Thoracic aorta (tissue), 2 donors: ENCODE measurements at places on chromosomes 2 and 18. TPM values are rescaled to one million over a fixed set of nuclear protein-coding genes. Genes with fewer than 3 reads are reported as not detected.

Gene NMS
- total RNA-seq = not detected

Gene CD207
- total RNA-seq = 0.27 TPM

Gene TRMT61B
- 6.0 TPM for total RNA-seq

Gene ARHGEF33
- 0.41 TPM for total RNA-seq

Gene LYPD1
- not detected for total RNA-seq

Gene PMS1
- 27.6 TPM for total RNA-seq

Gene DLGAP1
- 19.0 TPM for total RNA-seq

Gene ANKRD62
- total RNA-seq = not detected

- no peaks in the 10 kb centered on the region for H3K27me3 ChIP-seq
- no peak overlapping the region for H3K4me3 ChIP-seq
- H3K4me1 ChIP-seq = no peaks in the 10 kb centered on the region
- no peak overlapping the region for H3K27ac ChIP-seq
- peaks cover 32% of the 10 kb centered on the region for H3K36me3 ChIP-seq
Measured at GRCh38 chr2:25756536-25756935, 83.2 kb upstream of the DTNB start.

GRCh38 chr18:70181015-70181414 is 24.5 kb downstream of the RTTN start:
- H3K27ac ChIP-seq = no peak overlapping the region
- no peaks in the 10 kb centered on the region for H3K36me3 ChIP-seq
- peak overlapping the region; percentile 9 for H3K4me3 ChIP-seq
- DNase-seq = no peak

GRCh38 chr2:200471324-200471848 is 38.5 kb downstream of the KCTD18 start:
- peaks cover 25% of the 10 kb centered on the region for H3K36me3 ChIP-seq
- no peak overlapping the region for H3K27ac ChIP-seq
- H3K27me3 ChIP-seq = no peaks in the 10 kb centered on the region
- H3K4me1 ChIP-seq = no peaks in the 10 kb centered on the region

- peak overlapping the region; percentile 99 for H3K27ac ChIP-seq
- peaks cover 24% of the 10 kb centered on the region for H3K4me1 ChIP-seq
- H3K4me3 ChIP-seq = peak overlapping the region; percentile 99
- no peaks in the 10 kb centered on the region for H3K27me3 ChIP-seq
- no peaks in the 10 kb centered on the region for H3K36me3 ChIP-seq
- DNase-seq = no peak
Measured at GRCh38 chr18:21110713-21111345, 784 bp downstream of the ROCK1 start.

GRCh38 chr2:8132351-8132831 is 549.5 kb upstream of the ID2 start:
- no peak overlapping the region for H3K4me3 ChIP-seq
- no peaks in the 10 kb centered on the region for H3K4me1 ChIP-seq
- no peaks in the 10 kb centered on the region for H3K27me3 ChIP-seq
- no peak overlapping the region for H3K27ac ChIP-seq
- DNase-seq = no peak

- H3K4me3 ChIP-seq = no peak overlapping the region
- no peaks in the 10 kb centered on the region for H3K36me3 ChIP-seq
- H3K27ac ChIP-seq = no peak overlapping the region
- H3K4me1 ChIP-seq = peaks cover 36% of the 10 kb centered on the region
- no peaks in the 10 kb centered on the region for H3K27me3 ChIP-seq
- no peak for DNase-seq
Measured at GRCh38 chr2:222715742-222716141, 44.3 kb downstream of the MOGAT1 start.

GRCh38 chr2:192828947-192829346 is 634.2 kb upstream of the TMEFF2 start:
- no peak for DNase-seq
- no peaks in the 10 kb centered on the region for H3K36me3 ChIP-seq
- H3K4me3 ChIP-seq = no peak overlapping the region
- no peaks in the 10 kb centered on the region for H3K4me1 ChIP-seq
- no peak overlapping the region for H3K27ac ChIP-seq

DNA sequence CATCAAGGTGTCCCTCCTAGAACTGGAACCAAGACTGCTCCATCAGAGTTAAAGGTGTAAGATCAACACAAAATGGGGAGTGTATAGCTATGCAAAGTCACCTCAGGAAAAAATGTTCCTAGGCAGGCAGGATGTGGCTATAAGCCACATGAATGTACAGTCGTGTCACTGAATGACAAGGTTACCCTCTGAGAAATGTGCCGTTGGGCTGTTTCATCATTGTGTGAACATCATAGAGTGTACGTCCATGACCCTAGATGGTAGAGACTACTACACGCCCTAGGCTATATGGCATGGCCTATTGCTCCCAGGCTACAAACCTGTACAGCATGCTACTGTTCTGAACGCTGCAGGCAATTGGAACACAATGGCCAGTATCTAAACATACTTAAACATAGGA is 24.5 kb downstream of the TYMS start:
- H3K36me3 ChIP-seq = peaks cover 9% of the 10 kb centered on the region
- no peak overlapping the region for H3K27ac ChIP-seq
- H3K4me1 ChIP-seq = no peaks in the 10 kb centered on the region
- H3K27me3 ChIP-seq = no peaks in the 10 kb centered on the region

- no peak for DNase-seq
- no peaks in the 10 kb centered on the region for H3K4me1 ChIP-seq
- H3K36me3 ChIP-seq = no peaks in the 10 kb centered on the region
- H3K27ac ChIP-seq = no peak overlapping the region
- H3K27me3 ChIP-seq = no peaks in the 10 kb centered on the region
Measured at GRCh38 chr2:117170897-117171296, 643.6 kb upstream of the DDX18 start.

DNA sequence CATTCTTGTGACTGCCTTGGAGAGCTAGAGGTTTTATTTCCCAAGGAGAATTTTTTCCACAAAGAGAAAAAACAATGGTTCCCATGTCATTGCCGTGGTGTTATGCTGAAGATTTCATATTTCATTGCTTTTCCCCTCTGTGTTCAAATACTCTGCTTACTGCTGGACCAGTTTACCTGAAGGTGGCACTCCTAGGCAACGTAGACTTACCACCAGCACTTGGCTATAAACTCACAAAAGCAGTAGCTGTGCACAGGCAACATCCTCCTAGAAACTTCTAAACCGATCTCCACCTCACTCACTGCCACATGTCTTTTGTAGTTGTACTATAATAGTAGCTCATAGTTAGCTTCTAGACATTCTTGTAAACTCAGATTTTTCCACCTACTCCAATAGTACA is 1319.7 kb upstream of the CRIM1 start:
- H3K27ac ChIP-seq = no peak overlapping the region
- no peaks in the 10 kb centered on the region for H3K27me3 ChIP-seq
- no peak overlapping the region for H3K4me3 ChIP-seq

DNA sequence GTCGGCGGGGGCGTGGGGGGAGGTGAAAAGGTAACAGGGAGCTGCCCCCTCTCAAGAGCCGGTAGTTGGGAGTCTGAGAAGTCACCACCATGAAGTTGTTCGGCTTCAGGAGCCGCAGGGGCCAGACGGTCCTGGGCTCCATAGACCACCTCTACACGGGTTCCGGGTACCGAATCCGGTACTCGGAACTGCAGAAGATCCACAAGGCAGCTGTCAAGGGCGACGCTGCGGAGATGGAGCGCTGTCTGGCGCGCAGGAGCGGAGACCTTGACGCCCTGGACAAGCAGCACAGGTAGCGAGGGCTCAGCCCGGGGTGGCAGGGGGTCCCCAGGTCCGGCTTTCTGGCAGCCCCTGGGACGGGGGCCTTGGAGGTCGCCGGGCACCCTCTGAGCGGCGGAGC is 47.1 kb upstream of the ZNF519 start:
- no peak overlapping the region for H3K27ac ChIP-seq
- H3K36me3 ChIP-seq = no peaks in the 10 kb centered on the region
- no peaks in the 10 kb centered on the region for H3K27me3 ChIP-seq
- no peaks in the 10 kb centered on the region for H3K4me1 ChIP-seq
- no peak for DNase-seq

- H3K27me3 ChIP-seq = no peaks in the 10 kb centered on the region
- no peak for DNase-seq
- H3K4me3 ChIP-seq = no peak overlapping the region
- no peaks in the 10 kb centered on the region for H3K4me1 ChIP-seq
- H3K36me3 ChIP-seq = no peaks in the 10 kb centered on the region
- H3K27ac ChIP-seq = no peak overlapping the region
Measured at GRCh38 chr2:209593930-209594329, 170.1 kb downstream of the MAP2 start.

GRCh38 chr2:65129286-65129825 is 550 bp downstream of the RAB1A start:
- H3K27ac ChIP-seq = peak overlapping the region; percentile 99
- no peak for DNase-seq

GRCh38 chr2:42045848-42046748 is 1.7 kb upstream of the PKDCC start:
- no peaks in the 10 kb centered on the region for H3K36me3 ChIP-seq
- no peaks in the 10 kb centered on the region for H3K27me3 ChIP-seq
- H3K4me1 ChIP-seq = peaks cover 5% of the 10 kb centered on the region
- no peak for DNase-seq

DNA sequence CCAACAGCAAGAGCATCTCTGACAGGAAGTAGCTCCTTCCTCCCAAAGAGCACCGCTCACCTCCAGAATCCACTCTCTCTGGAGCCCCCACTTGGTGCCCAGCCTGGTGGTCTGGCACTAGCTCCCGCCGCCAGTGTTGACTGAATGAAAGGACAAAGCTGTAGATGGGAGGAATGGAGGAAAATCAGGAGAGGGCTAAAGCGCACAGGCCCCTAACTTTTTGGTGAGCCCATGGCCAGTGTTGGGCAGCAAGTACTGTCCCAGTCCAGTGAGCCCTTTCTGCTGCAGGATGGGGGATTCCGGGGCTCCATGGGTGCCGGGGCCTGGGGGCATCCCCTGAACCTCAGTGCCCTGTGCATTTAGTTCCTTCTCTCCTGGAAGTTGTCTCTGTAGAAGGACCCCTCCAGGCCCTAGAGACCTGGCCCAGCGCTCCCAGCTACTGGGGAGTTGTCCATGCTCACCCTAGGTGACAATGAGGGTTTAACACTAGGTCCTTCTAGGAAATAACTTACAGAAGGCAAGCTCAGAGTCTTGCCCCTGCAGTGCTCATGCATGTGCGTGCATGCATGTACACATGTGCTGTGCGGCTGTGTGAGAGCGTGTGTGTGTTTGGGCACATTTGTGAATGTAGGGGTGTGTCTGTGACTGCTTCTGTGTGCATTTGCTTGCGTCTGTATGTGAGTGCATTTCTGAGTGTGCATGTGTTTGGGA is 33.6 kb downstream of the GLI2 start:
- no peak for DNase-seq
- H3K27me3 ChIP-seq = no peaks in the 10 kb centered on the region
- H3K4me3 ChIP-seq = no peak overlapping the region
- H3K4me1 ChIP-seq = peaks cover 3% of the 10 kb centered on the region
- no peak overlapping the region for H3K27ac ChIP-seq
